ENCODE measurements at places on chromosomes 2 and 18.

DNA sequence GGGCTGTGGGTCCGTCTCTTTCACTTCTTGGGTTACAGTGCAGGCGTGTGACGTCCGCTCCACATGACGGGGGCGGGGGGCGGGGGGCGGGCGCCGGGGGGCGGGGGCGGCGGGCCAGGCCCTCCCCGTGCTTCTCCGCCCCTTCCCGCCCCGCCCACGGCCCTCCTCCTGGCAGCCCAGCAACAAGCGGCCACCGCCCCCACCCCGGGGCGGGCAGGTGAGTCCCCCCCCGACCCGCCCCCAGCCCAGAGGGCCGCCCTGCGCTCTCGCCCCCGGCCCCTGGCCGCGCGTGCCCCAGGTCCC, 3.6 kb downstream of the ZNF516 start:
- peaks cover 60% of the 10 kb centered on the region for H3K4me1 ChIP-seq
- no peaks in the 10 kb centered on the region for H3K36me3 ChIP-seq
- no peak overlapping the region for H3K27ac ChIP-seq
- H3K4me3 ChIP-seq, result peak overlapping the region; percentile 89
- no peaks in the 10 kb centered on the region for H3K27me3 ChIP-seq
- peak; percentile 91 for DNase-seq

DNA sequence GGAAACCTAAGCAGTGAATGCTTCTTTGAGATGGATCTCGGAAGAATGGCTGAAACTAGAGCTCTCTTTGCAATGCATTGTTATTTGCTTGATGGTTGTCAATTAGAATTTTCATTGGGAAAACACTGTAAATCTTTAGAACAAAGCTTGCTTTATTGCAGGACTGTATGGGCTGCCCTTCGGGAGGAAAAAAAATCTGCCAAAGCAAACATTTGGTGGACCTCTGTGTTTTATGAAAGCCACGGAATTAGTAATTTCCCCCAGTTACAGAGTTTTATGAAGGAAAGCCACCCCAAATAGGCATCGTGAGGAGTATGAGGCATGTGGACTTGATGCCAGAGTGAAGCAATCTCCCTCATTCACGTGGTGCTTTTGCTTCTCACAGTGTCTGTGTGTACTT, 33.5 kb downstream of the RHBDD1 start:
- peaks cover 66% of the 10 kb centered on the region for H3K36me3 ChIP-seq
- no peak overlapping the region for H3K27ac ChIP-seq
- DNase-seq, result no peak
- H3K4me1 ChIP-seq, result peaks cover 28% of the 10 kb centered on the region
- no peak overlapping the region for H3K4me3 ChIP-seq

- DNase-seq, result no peak
- no peak overlapping the region for H3K4me3 ChIP-seq
- peaks cover 2% of the 10 kb centered on the region for H3K4me1 ChIP-seq
- no peak overlapping the region for H3K27ac ChIP-seq
- H3K36me3 ChIP-seq, result no peaks in the 10 kb centered on the region
These were observed 92.8 kb upstream of the MSH6 start for GRCh38 chr2:47690132-47690531.

DNA sequence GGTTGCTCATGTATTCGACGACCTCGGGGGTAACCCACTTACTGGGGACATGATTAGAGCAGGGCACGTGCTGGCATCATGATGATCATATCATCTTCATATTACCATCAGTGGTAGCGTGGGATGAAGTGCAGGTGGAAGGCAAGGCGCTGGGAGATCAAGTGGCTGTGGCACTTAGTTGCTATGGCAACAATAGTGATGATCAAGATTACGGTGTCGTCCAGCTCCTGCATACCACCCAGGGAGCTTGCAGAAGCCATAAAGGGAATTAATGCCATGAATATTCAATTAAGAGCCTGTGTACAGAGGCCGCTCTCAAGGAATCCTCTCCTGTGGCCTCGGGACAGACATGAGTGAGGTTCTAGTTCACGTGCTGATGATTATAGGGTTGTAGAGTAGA, 237.2 kb upstream of the COPS8 start:
- no peaks in the 10 kb centered on the region for H3K27me3 ChIP-seq
- DNase-seq, result no peak
- H3K4me1 ChIP-seq, result no peaks in the 10 kb centered on the region
- no peak overlapping the region for H3K4me3 ChIP-seq

GRCh38 chr2:239186516-239187357, 214.1 kb downstream of the HDAC4 start:
- no peaks in the 10 kb centered on the region for H3K27me3 ChIP-seq
- DNase-seq, result peak; percentile 11
- H3K27ac ChIP-seq, result peak overlapping the region; percentile 63
- no peak overlapping the region for H3K4me3 ChIP-seq
- H3K36me3 ChIP-seq, result no peaks in the 10 kb centered on the region

DNA sequence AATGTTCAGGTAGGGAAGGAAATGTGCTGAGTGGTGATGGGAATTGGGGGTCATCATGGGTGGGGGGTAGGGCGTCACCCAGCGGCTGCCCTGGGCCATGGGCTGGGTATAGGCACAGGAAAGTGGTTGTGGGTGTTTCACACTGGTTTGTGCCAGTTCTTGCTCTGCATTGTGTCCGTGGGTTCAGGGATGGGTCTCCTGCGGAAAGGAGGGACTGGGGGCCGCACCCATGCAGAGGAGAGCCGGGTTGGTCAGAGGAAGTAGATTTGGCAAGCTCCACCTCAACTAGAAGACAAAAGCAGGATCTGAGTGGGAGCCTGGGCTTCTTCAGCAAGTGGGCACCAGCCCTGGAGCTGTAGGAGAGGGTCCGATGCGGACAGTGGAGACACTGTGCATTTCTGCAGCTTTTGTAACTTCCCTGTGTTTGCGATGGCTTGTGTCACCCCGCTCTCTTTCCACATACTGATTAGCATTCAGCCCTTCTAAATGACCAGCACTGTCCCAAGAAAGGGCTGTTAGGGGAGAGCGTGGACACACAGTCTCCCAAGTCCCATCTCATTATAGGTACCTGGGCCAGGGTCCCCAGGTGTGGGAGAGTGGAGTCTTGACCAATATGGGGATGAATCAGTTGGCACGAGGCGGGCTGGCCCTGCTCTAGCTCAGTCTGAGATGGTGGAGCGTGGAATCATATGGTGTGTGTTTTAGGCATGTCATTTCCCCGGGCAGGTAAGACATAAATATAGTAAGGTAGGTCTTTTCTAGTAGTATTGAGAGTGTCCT, 67.2 kb downstream of the LRRFIP1 start:
- H3K27me3 ChIP-seq, result no peaks in the 10 kb centered on the region
- H3K4me1 ChIP-seq, result peaks cover 81% of the 10 kb centered on the region
- DNase-seq, result no peak
- peak overlapping the region; percentile 88 for H3K4me3 ChIP-seq

GRCh38 chr2:116329280-116329679, 1485.2 kb upstream of the DDX18 start:
- H3K27ac ChIP-seq, result no peak overlapping the region
- H3K36me3 ChIP-seq, result no peaks in the 10 kb centered on the region
- no peaks in the 10 kb centered on the region for H3K4me1 ChIP-seq
- no peak overlapping the region for H3K4me3 ChIP-seq
- H3K27me3 ChIP-seq, result no peaks in the 10 kb centered on the region

DNA sequence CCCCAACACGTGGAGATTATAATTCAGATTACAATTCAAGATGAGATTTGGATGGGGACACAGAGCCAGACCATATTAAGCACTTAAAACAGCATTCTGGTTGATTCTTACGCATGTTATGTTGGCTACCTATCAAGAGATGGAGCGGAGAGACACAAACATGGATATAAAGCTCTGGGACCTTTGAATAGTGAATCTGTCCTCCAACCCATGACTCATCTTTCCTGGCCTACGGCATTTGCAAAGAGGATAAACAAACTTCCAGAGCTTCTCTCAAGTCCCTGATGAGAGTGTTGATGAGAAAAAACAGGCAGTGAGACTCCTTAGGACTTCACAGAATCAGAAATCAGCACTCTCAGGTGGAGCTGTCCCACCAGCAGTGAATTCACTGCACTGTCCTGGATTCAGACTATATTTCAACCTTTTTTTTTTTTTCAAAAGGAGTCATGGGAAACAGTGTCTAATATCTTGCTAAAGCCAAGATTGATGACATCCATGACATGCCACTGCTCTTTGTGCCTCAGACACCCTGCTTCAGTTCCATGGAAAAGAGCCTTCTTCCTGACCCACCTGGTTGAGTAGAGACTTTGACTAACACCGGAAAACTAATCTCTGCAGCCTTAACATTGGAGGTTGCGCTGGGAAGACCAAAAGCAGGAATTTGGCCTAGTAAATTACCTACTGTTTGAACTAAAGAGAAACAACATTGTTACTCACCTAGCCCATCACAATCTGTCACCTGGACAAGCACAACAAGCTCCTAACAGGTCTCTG, 62.1 kb upstream of the NPAS2 start:
- H3K27me3 ChIP-seq, result peaks cover 4% of the 10 kb centered on the region
- no peak for DNase-seq
- no peaks in the 10 kb centered on the region for H3K36me3 ChIP-seq
- H3K4me3 ChIP-seq, result no peak overlapping the region

GRCh38 chr2:83368916-83369315, 1090.2 kb downstream of the SUCLG1 start:
- H3K27me3 ChIP-seq, result no peaks in the 10 kb centered on the region
- DNase-seq, result no peak
- H3K4me3 ChIP-seq, result no peak overlapping the region
- H3K4me1 ChIP-seq, result no peaks in the 10 kb centered on the region

Data from naive thymus-derived CD8-positive, alpha-beta T cell (primary cell).